Hippocampal formation (tissue), 2 donors: ENCODE measurements at places on chromosomes 7 and 10.

GRCh38 chr10:107028236-107028635 is 136.3 kb downstream of the SORCS1 start:
- DNase-seq = no peak

GRCh38 chr7:29806995-29807841 is 910 bp downstream of the WIPF3 start:
- peak; percentile 22 for DNase-seq

GRCh38 chr10:13346283-13347042 is 1.6 kb downstream of the SEPHS1 start:
- DNase-seq = no peak

DNA sequence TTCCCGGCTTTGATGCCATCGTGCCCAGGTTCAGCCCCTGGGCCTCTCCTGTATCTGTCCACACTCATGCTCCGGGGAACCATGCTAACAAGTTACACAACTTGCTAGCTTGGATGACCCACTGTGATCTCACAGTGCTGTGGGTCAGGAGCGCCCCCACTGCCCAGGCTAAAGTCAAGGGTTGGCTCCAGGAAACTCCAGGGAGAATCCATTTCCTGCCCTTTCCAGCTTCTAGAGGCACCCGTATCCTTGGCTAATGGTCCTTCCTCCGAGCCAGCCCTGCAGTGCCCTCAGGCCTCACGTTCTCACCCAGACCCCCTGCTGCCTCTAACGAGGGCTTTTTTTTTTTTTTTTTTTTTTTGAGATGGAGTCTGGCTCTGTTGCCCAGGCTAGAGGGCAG is 19.5 kb downstream of the AMZ1 start:
- DNase-seq = no peak

DNA sequence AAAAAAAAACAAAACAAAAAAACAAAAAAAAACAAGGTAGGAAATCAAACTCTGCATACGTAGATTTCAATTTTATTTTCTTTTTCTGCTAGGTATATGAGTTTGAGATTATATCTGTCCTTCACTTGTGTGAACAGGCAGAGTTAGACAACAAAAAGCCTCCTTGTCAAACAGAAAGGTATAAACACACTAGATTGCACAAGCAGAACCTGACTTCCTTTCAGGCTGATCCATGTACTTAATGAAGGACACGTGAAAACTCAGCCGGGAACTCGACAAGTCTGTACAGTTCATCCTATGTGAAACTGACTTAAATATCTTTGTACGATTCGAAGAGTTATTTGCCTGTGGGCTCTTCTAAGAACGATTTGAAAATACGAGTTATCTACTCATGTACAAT is 254.1 kb downstream of the ARL4A start:
- DNase-seq = no peak

DNA sequence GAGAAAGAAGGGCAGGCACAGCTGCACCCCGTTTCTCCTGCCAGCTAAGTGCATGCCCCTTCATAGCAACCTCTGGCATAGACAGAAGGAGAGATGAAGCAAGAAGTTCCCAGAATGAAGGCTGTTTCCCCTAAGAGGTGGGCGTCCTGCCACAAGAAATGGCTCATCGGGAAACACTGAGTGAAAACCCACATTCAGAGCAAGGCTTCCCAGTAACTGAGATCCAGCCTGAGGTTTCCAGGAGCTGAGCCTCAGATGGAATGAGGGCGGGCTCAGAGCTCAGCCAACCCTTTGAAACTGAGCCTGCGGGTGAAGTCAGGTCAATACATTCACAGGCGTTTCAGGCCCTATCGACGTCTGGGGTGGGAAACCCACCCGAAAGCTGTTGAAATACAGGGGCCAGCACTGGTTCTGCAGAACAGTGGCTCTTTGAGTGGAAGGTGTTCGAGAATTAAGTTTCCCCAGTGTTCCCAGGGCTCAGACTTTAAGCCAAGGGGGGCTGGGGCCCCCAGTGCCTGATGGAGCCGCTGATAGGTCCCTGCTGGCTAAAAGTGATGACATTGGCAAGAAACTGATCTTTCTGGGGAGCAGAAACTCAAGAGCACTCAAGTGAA is 510.2 kb downstream of the RPS24 start:
- peak; percentile 16 for DNase-seq

- no peak for DNase-seq
Measured at GRCh38 chr7:121916211-121916610, 43.2 kb downstream of the PTPRZ1 start.

GRCh38 chr10:113320987-113321386 is 231.9 kb upstream of the HABP2 start:
- no peak for DNase-seq

- no peak for DNase-seq
Measured at GRCh38 chr7:114218283-114218682, 196.3 kb upstream of the FOXP2 start.

DNA sequence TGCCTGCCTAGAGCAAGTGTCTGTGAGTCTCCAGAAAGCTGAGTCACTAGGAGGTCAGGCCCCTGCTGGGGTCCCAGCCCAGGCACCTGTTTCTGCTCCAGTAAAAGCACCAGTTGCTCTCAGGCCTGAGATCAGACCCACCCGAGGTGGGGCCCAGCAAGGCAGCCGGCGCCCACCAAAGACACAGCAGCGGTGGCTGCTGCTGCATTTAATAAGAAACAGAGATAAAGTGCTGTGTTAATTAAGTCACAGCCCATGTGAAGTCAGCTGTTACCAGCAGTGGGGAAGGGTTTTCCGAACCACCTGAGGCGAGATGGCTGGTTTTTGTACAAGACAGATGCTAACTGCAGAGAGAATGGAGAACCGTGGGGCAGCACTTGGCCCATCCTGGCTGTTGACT is 12.1 kb upstream of the LRRC18 start:
- no peak for DNase-seq

DNA sequence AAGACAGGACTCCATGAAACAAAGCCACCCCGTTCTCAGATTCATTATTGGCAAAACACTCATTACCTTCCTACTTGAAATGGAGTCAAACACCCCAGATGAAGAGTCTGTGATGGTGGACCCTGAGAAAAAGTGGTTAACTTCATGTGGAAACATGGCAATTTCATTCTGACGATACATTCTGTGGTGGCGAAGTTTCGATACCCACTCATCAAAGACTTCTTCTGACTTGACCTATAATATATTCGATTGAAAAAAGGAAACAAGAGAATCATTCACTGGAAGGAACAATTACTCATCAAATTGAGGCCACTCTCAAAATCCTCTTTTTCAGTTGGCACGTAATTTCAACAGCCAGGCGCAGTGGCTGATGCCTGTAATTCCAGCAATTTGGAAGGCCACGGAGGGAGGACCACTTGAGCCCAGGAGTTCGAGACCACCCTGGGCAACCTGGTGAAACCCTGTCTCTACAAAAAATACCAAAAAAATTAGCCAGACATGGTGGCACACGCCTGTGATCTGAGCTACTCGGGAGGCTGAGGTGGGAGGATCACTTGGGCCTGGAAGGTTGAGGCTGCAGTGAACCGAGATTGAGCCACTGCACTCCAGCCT is 108.8 kb upstream of the GSDME start:
- DNase-seq = no peak

DNA sequence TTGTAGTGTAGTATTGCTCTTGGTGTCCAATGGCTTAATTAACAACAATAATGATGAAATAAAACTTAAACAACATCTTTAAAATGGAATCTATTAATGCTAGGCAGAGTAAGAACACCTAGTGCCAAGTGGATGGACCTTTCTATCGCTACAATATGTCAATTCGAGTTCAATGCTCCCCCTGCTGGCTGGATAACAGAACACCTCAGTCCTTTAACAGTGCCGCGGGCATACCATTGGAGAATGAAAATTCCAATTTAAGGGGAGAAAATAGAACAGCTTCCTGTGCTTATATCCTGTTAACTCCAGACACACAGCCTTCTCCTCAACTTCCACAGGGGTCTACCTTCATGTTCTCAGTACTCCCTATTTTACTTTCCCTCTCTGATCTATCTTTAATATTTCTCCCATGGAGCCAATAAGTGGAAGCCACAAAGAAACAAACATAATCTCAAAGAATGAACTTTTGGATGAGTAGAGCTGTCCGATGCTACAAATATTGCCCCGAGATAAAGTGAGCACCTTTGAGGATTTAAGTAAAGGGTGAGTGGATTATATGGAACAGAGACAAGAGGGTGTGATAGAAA is 41.4 kb downstream of the COL1A2 start:
- peak; percentile 18 for DNase-seq

- no peak for DNase-seq
Measured at GRCh38 chr10:103232131-103232673, 13.5 kb upstream of the RPEL1 start.

- no peak for DNase-seq
Measured at GRCh38 chr10:72906446-72906845, 12.9 kb downstream of the OIT3 start.
